ENCODE measurements at places on chromosomes 3 and 15.

- no peak for DNase-seq
Observed at GRCh38 chr15:88607951-88608350, 13.2 kb upstream of the AEN start.

- DNase-seq: no peak
Observed at GRCh38 chr15:42914728-42915497, 5.7 kb downstream of the TTBK2 start.

DNA sequence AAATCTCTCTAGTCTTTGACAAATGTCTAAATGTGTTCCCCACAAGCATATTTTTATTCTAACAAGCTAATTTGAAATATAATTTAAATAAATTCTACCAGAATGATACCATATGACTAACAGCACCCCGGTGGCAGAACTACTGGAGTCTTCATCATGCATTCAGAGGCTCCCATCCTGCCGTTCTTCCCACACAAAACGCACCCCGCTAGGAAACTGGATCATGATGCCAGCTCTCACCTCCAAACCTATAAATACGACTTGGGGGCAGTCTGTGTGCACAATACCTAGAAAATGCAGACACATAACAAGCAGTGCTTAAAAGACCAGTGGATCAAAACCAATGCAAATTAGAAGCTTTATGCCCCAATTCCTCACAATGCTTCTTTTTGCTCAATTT, 8.5 kb downstream of the HOMER2 start:
- no peak for DNase-seq

DNA sequence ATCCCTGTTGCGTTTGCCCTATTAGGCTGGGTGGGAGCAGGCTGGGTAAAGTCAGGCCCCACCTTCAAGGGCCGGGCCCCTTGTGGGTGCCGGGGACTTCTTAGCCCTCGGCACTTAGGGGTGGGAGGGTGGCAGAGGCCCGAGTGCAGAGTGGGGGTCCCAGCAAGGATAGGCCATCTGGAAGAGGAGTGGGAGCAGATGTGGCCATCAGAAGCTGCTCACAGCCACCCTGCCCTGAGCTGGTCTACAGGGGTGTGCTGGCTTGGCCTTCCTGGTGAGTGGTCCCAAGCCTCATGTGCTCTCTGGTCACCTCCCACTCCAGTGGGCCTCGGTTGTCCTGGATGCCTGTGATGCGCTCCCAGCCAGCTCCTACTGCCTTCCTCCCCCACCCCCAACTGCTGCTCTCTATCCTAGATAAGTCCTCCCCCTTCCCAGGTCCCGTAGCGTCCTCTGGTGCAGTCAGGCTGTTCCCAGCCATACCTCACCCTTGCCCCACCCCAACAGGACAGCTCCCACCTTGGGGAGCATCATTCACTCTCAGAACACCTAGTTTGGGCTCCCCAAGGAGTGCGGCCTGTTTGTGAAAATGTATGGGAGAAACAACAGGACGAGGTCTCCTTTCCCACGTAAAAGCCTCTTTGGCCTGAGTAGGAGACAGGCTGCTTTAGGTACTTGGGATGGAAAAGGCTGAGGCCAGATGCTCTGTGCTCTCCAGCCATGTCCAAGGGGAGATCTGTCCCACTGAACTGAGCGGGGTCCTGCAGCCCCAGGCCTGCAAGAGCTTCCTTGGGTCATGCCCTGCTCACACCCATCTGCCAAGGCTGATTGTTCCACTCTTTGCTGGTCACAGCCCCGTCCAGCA, 24.9 kb upstream of the PLXNA1 start:
- no peak for DNase-seq

DNA sequence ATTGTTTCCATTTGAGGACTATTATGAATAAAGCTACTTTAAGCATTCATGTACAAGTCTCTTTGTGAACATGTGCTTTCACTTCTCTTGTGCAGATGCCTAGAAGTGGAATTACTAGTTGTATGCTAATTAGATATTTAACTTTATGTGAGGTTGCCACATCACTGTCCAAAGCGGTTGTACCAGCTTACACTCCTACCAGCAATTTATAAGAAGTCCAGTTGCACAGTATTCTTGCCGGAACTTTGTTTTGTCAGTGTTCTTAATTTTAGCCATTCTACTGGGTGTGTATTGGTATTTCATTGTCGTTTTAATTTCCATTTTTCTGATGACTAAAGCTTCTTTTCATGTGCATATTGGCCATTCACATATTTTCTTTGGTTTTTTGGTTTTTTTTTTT, 29.1 kb downstream of the SEMA3G start:
- DNase-seq: no peak

DNA sequence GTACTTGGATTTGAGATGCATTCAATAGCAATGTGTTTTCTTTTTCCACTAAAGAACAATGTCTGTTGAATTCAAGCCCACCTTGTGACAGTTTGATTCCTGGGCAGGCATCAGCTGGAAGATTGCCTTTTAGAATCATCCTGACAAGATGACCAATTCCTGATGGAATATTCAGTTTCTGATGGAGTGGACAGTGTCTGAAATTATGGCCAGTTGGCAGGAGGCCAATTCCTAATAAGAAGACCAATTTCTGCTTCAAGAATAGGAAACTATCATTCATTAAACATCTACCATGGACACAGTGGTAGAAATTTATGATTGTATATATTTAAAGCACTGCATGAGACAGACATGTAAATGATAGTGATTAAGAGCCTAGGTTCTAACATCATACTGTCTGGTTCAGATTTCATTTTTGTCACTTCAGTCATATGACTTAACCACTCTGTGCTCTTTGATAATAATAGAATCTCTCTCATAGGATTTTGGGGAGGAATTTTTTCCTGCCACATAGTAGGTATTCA, 133.6 kb downstream of the CLSTN2 start:
- DNase-seq: no peak

GRCh38 chr3:126433105-126433430, 38.4 kb downstream of the CFAP100 start:
- no peak for DNase-seq

DNA sequence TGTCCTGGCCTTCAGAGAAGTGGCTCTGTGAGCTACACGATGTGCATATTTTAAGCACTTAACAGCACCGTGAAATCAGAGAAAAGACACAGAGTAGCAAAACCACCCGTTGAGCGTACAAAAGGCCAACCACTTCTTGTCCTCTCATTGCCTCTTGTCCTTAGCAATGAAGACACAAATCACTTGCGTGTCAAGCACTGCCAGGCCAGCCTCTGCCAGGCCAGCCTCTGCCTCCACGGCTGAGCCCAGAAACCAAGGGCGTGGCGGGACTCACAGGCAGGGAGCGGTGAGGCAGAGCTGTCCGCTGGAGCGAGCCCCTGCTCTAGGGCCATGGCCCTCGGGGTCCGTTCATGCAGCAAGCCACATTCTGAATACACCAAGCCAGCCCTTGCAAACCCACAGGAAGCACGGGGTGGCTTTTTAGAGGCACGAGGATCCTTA, 4.0 kb downstream of the MUC4 start:
- DNase-seq: no peak

DNA sequence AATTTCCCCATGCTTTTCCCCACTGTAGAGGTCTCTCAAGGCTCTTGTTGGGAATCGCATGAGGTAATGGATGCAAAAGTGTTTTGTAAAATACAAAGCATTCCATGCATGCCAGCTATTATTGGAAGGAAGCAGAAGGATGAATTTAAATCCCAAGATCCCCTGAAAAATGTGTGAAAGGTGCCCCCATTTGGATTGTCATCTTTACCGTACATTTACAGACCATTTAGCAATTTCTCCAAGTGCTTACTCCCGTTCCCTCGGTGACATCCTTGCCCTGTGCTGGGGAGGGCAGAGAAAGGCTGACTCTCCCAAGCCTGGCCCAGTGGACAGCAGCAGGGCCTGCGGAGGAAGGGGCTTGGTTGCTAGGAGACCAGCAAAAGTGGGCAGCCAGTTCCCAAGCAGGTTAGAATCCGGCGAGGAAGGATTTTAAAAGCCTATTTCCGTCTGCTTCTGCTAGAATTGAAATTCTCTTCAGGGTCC, 31.1 kb upstream of the NEO1 start:
- DNase-seq: no peak

DNA sequence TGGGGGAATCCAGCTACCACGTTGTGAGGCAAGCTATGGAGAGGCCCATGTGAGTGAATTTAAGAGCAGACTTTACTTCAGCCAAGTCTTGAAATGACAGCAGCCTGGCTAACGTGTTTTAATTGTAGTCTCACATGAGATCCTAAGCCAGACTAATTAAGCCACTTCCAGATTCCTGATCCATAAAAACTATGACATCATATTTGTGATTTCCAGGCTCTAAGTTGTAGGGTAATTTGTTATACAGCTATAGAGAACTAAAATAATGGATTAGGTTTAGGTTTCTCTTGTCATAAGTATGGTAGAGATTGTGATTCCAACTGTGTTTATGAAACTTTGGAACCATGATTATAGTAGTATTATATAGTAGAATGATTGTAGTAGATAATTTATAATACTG, 329.5 kb downstream of the DOCK3 start:
- DNase-seq: no peak

DNA sequence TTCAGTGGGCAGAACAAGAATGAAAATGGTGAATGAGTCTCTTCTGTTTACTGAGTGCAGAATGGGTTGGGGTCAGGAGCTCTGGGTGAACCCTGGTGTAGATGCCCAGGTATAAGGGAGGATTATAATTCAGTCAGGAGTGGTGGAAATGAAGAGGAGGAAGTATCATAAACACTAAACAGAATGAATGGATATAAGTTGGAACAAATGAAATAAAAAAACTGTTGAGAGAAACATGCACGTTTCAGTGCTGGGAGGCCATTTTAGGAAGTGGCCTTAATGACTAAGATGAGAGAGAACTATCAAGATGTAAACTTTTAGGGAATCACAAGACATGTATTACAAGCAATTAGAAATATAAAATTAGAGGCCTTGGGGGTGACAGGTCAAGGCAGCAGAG, 32.8 kb upstream of the LEKR1 start:
- no peak for DNase-seq

- no peak for DNase-seq
Observed at GRCh38 chr3:193841581-193841980, 248.6 kb downstream of the OPA1 start.

- no peak for DNase-seq
Observed at GRCh38 chr3:74456166-74456565, 158.3 kb downstream of the CNTN3 start.

DNA sequence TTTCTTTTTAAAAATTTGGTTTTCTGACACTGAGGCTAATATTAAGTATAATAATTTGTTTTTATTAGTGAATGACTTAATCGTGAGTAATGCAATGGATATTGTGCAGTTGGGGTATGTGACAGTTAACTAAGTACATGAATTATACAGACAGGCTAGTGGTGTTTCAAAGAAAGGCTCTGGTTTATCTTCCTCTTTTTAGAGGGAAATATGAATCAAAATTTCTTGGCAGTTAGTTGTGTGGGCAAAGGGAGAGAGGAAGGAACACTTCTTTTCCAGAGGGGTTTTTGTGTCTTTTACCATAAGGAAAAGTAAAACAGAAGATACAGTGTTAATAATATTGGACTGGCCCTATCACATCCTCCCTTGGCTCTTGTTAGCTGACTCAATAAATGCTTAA, 2.7 kb downstream of the ZNF654 start:
- DNase-seq: no peak

All from GM04503 (cell line).